ENCODE measurements at places on chromosomes 6 and 20.

- no peak for DNase-seq
These were observed 240.9 kb downstream of the PHACTR1 start for GRCh38 chr6:12957321-12958051.

GRCh38 chr6:40340196-40340595 is 247.0 kb downstream of the LRFN2 start:
- no peak for DNase-seq

DNA sequence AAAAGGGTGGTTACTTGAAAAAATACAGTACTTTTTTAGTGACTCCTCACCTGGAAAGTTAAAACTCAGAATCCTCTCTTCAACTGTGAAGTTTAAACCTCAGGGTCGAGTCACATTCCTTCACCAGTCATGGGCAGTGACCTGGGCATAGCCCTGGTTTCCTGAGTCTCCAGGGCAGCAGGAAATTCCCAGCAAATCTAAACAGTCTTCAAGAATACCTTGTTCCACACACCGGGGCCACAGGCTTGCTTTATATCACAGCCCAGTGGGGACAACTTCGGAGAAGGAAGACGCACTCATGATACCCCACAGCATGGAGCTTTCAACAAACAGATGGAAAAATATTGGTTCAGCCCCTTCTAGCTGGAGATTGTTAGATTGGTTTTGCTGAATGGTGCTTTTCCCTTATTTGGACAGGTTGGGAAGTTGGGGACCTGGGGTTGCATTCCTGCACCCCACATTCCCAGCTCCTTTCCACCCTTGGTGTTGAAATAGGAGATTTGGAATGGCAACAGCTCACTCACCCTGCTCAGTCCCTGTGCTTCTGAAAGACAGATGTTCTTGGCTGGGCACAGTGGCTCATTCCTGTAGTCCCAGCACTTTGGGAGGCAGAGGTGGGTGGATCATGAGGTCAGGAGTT is 113.0 kb upstream of the TMEM170B start:
- no peak for DNase-seq

DNA sequence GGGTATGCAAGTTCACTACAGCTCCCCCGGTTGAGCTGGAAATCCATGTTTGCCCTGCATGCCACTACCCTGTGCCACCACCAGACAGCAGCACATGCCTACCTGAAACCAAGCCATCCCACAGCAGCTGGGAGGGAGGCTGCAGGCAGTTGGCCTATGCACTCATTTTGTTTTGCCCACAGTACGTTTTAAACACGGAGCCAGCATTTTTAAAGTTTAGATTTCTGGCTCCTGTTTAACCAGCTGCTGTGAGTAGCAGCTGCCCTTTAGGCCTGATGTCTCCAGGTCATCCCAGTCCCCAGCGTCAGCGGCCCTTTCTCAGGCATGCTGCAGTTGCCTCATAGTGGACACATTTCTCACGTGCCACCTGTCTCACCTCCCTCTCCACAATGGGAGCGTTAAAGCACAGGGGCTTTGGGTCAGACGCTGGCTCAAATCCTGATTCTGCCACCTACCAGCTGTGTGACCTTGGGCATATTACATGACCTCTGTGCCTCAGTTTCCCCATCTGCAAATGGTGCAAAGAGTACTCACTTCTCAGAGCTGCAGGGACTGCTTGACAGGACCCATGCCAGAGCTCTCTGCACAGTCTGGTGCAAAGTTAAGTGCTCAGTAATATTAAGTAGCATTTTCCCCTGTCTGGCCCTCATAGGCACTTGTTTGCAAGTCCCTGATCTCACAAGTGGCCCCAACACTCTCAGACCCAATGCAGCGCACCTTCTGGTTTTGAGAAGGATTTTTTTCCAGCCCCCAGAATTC is 8.2 kb upstream of the UBE2V1 start:
- peak; percentile 14 for DNase-seq

DNA sequence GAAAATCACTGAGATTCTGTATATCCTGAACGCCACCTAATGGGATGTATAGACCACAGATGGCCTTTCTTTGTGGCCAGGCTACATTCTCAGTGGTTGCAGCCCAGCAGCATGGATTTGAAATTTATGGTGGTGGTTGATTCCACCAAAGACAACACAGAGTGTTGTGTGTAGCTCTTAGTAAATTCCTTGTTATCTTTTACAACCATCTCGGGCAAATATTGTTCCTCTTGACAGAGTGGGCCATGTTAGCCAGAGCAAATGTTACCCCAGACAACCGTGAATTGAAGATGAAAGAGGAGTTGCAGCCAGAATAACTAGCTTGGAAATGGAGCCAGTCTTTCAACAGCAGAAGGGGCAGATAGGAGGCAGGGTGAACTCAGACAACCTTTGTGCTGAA is 39.5 kb downstream of the SLC24A3 start:
- no peak for DNase-seq

DNA sequence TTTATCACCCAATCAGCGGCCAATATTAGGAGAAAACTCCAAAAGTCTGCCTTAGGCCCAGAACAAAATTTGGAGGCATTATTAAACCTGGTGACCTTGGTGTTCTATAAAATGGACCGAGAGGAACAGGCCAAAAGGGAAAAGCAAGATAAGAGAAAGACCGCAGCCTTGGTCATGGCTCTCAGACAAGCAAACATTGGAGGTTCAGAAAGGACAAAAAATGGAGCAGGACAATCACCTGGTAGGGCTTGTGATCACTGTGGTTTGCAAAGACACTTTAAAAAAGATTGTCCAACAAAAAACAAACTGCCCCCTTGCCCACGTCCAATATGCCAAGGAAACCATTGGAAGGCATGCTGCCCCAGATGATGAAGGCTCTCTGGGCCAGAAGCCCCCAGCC is 31.2 kb downstream of the CEP85L start:
- DNase-seq, result no peak

GRCh38 chr6:6890400-6890858 is 217.3 kb upstream of the RREB1 start:
- no peak for DNase-seq

DNA sequence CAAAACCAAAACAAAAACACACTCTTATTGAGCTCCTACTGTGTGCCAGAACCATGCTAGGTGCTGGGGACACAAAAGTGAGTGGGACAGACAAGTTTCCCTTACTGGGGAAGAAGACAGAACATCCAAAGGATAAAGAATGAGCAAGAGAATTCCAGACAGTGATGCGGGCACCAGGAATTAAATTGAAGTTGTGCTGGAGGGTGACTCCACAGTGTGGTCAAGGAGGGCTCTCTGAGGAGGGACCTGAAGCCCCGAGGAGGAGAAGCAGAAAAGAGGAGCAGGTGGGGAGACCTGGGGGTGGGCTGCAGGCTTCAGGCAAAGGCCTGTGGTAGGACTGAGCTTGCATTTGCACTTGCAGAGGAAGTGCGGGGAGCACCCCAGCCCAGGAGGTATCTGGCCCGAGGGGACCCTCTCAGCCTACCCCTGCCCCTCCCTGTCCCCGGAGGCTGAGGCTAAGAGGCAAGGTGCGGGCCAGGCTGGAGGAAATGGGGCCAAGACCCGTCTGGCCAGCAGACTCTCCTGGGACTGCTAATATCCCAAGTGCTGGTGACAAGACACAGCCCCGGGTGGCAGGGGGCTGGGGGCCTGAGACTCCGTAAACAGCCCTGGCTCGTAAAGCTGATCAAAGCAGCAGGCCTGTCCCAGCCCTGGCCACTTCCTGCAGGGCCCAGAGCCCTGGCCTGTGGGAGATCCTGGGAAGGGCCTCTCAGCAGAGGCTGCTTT is 57.1 kb downstream of the SNAI1 start:
- no peak for DNase-seq

DNA sequence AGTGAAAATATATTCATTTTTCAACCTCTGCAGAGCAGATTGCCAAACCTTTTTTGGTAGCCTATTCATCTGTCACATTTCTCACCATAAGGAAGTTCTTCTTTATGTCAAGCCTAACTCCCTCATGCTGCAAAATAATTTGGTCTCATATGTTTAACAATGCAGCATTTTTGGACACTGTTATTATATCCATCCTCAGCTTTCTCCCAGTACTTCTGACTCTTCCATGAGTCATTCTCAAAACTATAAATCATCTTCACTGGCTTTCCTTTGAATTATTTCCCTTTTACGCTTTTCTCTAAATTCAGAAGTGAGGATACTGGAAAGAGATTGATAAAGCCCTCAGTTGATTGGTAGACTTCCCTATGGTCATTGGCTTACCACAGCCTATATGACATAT is 192.2 kb downstream of the TPBG start:
- DNase-seq, result no peak

DNA sequence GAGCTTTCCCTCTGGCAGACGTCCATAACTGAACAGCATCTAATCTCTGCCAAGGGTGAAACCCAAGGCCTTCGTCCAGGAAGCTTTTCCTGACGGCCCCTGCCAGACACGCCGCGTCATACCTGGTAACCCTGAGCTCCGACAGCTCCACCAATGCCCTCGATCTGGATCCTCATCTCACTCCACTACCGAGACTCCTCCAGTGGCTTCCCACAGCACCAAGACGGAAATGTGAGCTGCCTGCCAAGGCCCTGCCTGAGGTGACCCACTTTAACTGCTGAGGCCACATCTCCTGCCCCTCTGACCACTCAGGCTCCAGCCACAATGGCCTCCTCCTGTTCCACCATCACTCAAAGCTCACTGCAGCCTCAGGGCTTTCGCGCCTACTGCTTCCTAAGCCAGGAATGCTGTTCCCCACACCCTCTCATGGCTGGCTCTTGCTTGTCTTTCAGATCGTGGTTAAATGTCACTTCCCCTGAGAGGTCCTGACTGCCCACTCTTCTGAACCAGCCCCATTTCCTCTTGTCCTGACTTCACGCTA is 143.2 kb downstream of the PREX1 start:
- no peak for DNase-seq

- DNase-seq, result no peak
These were observed 504 bp downstream of the SNTA1 start for GRCh38 chr20:33443006-33443511.

GRCh38 chr6:17470202-17470937 is 77.0 kb downstream of the CAP2 start:
- DNase-seq, result no peak

DNA sequence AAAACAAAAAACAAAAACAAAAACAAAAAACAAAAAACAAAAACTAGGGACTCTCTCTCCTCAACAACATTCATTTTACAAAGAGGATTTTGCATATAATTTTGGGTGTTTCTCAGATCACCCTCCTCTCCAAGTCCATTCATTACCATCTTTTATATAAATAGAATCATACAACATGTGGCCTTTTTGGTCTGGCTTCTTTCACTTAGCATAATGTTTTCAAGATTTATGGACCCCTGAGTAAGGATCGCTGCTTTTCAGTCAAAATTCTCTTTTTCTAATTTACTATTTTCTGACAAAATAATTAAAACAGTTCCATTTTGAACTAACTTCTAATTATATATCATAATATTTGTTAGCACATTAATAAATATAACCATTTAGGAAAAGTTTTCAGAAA is 94.8 kb downstream of the UBE3D start:
- no peak for DNase-seq

GRCh38 chr6:34536251-34536958 is 19.7 kb downstream of the SPDEF start:
- DNase-seq, result no peak

DNA sequence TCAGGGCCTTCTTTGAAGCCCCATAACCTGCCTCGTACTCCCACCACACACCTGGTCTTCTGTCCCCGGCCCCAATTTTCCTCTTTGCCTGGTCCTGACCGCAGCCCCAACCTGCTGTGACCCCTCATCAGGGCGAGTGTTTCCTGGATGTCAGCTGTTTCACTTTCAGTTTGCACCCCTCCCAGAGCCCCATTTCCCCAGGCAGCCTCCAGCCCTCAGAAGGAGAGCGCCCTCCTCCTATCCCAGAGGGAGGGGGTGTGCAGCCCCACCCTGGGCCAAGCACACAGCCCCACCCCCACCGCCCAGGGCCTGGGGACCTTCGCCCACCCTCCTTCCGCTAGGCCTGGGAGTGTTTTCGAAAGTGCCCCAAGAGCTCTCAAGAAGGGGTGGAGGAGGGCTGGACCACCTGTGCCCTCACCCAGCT is 1.5 kb downstream of the BAK1 start:
- no peak for DNase-seq

GRCh38 chr6:7241160-7241559 is 71.8 kb downstream of the SSR1 start:
- no peak for DNase-seq

- DNase-seq, result no peak
These were observed 460.5 kb upstream of the ARID1B start for GRCh38 chr6:156316583-156317125.

GRCh38 chr20:39311851-39312506 is 349.8 kb downstream of the DHX35 start:
- no peak for DNase-seq

GRCh38 chr6:93848031-93848742 is 428.8 kb upstream of the EPHA7 start:
- no peak for DNase-seq

DNA sequence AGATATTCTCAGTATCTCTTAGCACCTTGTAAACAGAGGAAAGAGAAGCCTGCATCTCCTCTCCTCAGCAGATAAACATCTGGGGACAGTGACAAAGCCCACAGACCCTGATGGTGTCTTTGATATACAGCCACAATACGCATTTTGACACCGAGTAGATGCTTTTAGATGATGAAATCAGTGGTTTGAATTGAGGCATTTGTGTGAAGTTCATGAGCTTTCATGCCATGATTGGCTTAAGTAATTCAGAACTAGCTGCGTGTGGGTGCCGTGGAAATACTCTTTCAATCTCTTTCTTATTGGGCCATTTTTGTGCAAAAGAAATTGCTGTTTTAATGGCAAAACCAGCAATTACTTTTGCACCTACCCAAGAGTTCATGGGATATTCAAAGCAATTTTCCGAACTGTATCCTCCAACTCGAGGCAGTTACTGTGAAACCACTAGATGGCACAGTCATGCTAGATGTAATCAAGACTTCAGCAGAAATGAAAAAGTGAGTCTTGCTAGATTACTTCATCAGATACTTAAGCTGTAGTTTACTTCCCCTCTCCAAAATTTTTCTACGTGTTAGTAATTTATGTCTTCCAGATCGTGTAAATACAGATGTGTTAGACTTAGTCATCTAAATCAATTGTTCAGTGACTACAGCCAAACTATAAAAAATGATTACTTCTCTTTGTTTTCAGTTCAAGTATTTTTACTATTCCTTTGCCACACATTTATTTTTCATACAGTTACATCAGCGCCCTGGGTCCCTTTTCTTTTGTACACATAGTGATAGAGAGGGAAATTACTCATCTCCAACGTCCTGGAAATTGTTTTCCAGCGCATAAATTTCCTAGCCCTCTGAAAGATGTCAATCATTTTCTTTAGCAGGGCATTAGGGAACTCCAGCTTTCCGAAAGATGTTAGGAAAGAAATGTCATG is 49.4 kb downstream of the IYD start:
- peak; percentile 74 for DNase-seq

DNA sequence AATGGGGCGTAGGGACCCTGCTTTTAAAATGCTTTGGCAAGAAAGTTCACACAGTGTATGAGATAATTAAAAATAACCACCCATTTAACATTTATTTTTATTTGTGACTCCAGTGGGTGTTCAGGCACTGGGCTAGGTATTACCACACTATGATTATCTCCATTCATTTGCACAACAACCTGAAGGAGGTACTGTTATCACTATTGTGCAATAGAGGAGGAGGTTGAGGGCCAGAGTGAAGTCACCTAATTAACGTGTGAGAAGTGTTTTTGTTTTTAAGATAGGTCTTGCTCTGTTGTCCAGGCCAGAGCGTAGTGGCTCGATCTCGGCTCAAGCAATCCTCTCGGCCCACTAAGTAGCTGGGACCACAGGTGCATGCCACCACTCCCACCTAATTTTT is 29.2 kb downstream of the MAK start:
- DNase-seq, result no peak
